M059J (cell line): ENCODE measurements at places on chromosomes 1 and 21. TPM values are rescaled to one million over a fixed set of nuclear protein-coding genes. Genes with fewer than 3 reads are reported as not detected.

The GNAT2 gene
- 0.12 TPM in 1 of 2 replicates, not detected in the other for total RNA-seq

The KISS1 gene
- total RNA-seq = 38.0 and 40.2 TPM in 2 replicates

The RGS1 gene
- not detected in 2 replicates for total RNA-seq

The HIPK1 gene
- total RNA-seq = 26.2 and 34.9 TPM in 2 replicates

The LRRC8C gene
- total RNA-seq = 4.8 and 6.1 TPM in 2 replicates

The OLIG2 gene
- not detected in 2 replicates for total RNA-seq

The CHIA gene
- total RNA-seq = not detected in 2 replicates

The CCT8 gene
- 412 and 437 TPM in 2 replicates for total RNA-seq

The C1orf87 gene
- not detected in 2 replicates for total RNA-seq

The SPRR4 gene
- not detected in 2 replicates for total RNA-seq

The CACNA1E gene
- 0.02 TPM in 1 of 2 replicates, not detected in the other for total RNA-seq

The LMX1A gene
- not detected in 2 replicates for total RNA-seq

The RAB42 gene
- total RNA-seq = 2.0 and 3.2 TPM in 2 replicates

The CLDN8 gene
- total RNA-seq = not detected in 2 replicates

The CGN gene
- 0.52 and 1.5 TPM in 2 replicates for total RNA-seq

GRCh38 chr1:118963456-118964430 lies 24.4 kb downstream of the TBX15 start:
- peak; percentile 86 for DNase-seq

DNA sequence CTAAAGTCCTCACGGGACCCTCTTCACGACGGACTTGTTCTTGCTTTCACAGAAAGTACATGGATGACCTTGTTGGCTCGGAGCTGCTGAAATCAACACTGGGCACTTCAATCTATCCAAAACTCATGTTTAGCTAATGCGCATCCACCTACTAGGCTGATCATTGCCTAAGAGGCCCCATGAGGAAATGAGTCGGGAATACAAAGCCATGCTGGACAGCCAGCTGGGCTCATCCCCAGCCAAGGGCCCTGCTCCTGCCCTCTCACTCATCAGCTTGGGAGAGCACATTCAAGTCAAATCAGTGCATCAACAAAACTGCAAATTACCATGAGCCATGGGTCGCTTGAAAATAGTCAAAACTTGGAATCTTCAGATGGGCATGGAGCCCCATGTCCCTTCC lies 14.8 kb upstream of the HEYL start:
- DNase-seq = no peak

GRCh38 chr1:15172405-15173259 lies 19.1 kb downstream of the TMEM51 start:
- no peak for DNase-seq

GRCh38 chr1:183952101-183952500 lies 85.4 kb downstream of the COLGALT2 start:
- no peak for DNase-seq

DNA sequence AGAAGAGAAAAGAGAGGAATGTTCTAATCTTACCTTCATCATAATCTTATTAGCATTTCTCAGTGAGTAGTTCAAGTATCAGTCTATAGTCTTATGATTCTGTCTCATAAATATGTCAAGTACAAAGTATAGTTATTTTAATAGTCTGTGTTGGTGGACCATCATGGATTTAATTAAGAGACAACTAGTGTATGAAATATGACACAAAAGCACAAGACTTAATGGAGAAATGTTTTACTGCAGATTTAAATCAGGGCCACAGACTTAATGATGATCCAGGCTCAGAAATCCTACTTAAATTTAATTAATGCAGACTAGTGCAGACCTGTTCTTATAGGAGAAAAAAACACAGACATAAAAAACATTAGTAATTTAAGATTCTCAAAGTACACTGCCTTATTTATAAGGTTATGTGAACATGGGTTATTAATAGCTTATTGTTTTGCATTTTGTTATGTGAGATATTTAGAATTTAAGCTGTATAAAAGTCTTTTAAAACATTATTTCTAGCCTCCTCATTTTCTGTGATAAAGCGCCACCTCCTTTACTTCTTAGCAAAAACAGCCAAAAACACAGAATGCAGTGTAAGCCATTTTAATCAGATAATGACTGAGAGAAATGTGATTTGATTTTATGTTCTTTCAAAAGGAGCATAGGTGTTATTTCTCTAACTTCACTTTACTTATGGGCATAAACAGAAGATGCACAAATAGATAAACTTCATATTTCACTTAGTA lies 255.0 kb upstream of the SNX7 start:
- DNase-seq = no peak

GRCh38 chr1:58791106-58791505 lies 7.3 kb upstream of the JUN start:
- no peak for DNase-seq

DNA sequence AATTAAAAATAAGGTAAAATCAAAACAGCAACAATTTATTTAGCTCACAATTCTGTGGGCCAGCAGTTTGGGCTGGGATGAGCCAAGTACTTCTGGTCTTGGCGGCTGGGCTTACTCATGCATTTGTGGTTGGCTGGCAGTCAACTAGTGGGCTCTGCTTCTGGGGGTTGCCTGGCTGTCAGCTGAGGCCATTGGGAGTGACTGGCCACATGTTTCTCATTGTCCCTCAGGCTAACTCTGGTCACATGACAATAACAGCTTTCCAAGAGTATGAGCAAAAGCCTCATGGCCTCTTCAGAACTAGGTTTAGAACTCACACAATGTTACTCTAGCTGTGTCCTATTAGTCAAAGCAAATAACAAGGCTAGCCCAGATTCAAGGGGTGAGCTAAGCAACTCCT lies 15.6 kb upstream of the CHIA start:
- DNase-seq = peak; percentile 97

DNA sequence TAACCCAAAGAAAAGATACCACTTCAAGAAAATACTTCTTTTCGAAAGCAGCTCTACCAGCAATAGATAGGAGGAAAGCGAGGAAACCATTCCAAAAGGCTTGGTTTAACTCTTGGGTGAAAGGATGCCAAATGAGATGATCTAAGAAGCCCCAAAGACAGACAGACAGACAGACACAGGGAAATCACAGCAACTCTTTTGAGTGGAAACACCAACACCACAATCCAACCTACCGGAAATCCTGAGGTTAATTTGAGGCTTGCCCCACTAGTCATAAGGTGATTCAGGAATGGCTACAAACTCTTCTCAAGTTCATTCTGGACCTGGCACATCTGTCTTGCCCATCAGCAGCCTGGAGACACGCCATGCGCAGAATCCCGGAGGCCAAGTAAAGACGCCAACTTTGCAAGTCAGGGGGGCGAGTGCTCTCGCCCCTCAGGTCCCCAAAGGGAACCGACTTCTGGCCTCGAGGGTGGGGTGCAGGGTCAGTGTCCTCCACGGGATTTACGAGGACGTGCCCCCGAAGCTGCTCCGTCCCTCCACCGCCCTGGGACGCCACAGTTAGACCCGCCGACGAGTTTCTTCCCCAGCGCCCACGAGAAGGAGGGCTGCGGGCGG lies 778 bp downstream of the EVI5 start:
- peak; percentile 86 for DNase-seq

- peak; percentile 17 for DNase-seq
These were observed 23.9 kb downstream of the S1PR1 start for GRCh38 chr1:101260556-101261350.

DNA sequence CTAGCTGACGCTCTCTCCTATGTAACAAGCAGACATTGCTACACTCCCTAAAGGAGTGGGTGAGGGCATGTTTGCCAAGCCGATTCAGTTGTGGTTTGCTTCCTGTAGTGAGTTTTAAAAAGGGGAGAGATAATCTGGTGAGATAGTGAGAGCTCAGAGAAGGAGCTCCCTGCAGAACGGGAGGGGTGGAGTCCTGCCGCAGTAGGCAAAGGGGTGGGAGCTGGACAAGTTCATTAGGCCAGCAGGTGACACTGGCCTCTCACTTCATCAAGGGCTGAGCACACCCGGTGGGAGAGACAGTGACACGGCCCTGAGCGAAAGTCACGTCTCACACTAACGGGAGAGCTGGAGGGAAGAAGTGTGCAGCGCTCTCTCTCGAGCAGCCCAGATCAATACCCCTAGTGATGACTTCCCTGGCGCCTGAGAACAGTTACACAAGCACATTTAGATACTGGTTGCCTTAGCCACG lies 144.0 kb upstream of the CD34 start:
- no peak for DNase-seq

DNA sequence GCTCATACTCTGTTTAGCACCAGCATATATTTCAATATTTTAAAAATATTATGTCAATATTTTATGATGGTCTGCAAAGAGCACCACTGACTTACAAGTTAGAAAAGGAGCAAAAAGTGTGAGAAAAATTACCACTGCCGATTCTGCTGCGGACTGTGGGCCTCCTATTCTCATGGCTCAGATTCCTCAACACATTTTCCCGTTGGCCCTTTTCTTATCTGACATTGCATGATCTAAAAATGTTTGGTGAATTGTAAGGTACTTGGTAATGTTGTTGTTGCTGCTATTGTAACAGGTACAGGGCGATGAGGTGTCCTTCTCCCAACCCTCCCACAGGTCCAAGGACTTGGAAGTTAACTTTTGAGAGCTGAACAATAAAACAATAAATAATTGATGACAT lies 737 bp downstream of the C1orf162 start:
- DNase-seq = no peak

DNA sequence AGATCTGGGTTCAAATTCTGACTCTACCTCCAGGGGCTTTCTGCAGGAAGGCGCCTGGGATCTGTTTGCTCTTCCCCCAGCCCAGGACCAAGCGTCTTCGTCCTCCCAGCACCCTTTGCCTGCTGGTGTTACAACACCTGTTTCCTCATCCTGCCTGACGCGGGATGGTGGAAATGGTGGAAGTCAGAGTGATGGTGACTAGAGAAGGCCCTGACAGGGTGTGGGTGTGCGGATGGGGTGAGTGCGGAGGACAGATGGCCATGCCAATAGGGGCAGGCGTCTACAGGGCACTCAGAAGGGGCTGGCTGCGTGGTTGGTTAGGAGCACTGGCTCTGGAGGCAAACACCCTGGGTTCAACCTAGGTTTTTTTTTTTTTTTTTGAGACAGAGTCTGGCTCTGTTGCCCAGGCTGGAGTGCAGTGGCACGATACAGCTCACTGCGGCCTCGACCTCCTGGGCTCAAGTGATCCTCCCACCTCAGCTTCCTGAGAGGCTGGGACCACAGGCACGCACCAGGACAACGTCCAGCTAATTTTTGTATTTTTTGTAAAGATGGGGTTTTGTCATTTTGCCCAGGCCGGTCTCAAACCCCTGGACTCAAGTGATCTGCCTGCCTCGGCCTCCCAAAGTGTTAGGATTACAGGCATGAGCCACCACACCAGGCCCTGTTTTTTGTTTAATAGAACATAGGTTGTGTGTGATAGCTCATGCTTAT lies 1.5 kb downstream of the THEMIS2 start:
- DNase-seq = no peak

- DNase-seq = no peak
These were observed 310.1 kb downstream of the PAPPA2 start for GRCh38 chr1:176773038-176773437.

- DNase-seq = peak; percentile 36
These were observed 124.5 kb upstream of the DPYD start for GRCh38 chr1:98045211-98045766.

- peak; percentile 28 for DNase-seq
These were observed 26.6 kb downstream of the PROK1 start for GRCh38 chr1:110477445-110477957.

GRCh38 chr1:208149776-208150514 lies 94.2 kb downstream of the PLXNA2 start:
- DNase-seq = no peak

GRCh38 chr21:30988706-30989105 lies 49.6 kb downstream of the KRTAP19-8 start:
- DNase-seq = no peak

- no peak for DNase-seq
These were observed 19.0 kb upstream of the IRF2BP2 start for GRCh38 chr1:234629026-234629425.

DNA sequence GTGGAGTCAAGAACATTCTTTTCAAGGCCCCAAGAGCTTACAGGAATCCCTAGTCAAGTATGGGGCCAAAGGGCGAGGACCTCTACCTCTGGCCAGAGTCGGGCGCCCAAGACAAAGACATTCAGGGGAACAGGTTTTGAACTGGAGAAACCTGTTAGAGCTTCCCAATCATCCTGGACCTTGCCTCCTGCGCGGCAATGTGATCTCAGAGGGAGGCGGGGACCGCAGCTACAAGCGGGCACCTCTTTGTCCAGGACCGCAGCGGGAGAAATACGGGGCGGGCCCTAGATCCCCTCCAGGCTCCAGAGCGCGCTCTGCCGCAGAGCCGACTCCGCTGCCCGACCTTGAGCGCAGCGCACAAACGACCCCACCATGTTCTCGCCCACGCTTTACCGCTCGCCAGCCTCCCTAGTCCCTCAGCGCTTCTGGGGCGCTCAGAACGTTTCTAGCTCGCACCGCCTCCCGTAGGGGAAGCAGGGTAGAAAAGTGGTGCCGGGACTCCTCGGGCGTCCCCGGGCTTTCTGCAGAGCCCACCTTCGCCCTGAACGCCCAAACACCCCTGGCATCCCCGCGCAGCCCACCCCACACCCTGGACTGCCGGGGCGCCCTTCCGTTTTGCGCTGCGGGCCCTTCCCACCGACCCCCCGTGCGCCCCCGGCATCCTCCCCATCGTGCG lies 28.1 kb downstream of the RABIF start:
- DNase-seq = peak; percentile 60

- peak; percentile 72 for DNase-seq
These were observed 39.5 kb downstream of the TOR3A start for GRCh38 chr1:179121159-179121938.

GRCh38 chr1:44828003-44828651 lies 14.9 kb downstream of the PTCH2 start:
- no peak for DNase-seq

GRCh38 chr1:76713535-76713934 lies 153.7 kb upstream of the ST6GALNAC5 start:
- DNase-seq = no peak

DNA sequence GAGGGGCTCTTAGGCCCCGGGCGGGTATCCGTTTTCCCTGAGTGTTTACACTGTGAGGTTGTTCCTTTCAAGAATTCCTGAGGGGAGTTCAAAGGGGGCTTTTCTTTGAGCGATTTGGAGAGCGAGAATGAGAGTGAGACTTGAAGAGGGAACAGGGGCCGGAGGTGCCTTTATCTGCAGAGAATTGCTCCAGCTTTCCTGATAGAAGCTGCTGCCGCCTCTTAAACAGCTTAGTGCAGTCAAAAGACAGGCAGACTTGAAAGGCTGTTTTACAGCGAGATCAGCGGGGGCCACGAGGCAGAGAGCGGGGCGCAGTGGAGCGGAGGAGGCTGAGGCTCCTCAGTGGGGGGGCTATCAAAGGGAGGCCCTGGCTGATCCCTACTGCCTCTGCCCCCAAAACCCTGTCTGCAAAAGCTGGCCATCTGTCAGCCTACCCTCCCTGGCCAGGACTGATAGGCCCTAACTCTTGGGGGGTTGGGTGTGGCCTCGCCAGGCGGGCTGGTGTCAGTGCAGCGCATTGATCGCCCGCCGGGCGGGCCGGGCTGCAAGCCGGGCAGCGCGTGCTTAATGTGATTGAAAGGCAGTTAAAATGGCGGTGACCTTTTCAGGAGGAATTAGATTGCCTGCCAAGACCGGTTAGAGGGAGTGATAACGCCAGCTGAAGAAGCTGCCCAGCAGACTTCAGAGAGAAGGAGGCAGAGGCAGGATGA lies 36.4 kb downstream of the TMEM53 start:
- no peak for DNase-seq

GRCh38 chr1:182762536-182762935 lies 27.0 kb upstream of the NPL start:
- DNase-seq = no peak

GRCh38 chr1:117512728-117513321 lies 93.0 kb upstream of the TENT5C start:
- peak; percentile 14 for DNase-seq

- DNase-seq = no peak
These were observed 18.0 kb downstream of the PADI2 start for GRCh38 chr1:17101261-17101660.

GRCh38 chr1:235342039-235342438 lies 13.7 kb downstream of the GGPS1 start:
- no peak for DNase-seq
